IPS DF 6.9 (cell line): ENCODE measurements at places on chromosomes 7 and 10.

DNA sequence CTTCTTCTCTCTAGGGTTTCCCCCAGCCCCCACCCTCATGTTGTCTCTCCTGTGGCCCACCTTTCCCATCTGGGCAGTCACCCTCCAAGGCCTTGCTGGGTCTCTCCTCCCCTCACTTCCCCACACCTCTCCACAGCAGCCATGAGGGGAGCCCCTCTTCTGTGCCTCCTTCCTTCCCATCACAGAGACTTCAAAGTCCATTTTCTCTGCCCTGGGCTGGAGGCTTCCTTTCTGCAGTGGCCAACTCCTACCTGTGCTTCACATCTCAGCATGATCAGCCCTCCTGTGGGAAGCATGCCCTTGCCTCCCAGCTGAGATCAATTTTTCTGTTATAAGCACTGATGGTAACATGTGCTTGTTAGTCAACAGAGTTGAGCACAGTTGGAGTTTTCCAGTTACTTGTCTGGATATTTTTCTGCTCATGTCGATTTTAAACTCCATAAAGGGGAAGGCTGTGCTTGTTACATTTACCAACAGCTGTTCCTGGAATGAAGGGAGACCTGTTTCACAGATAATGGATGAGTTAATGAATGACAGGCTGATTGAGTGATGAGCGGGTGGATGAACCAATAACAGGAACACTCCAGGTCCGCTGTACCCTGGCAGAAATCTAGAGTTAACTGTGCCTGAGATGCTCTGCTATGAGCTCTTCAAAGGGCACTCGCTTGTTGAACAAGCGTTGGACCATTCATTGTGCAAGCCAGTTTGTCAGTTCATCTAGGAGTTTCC is 71.4 kb upstream of the PRSS58 start:
- no peak for DNase-seq

DNA sequence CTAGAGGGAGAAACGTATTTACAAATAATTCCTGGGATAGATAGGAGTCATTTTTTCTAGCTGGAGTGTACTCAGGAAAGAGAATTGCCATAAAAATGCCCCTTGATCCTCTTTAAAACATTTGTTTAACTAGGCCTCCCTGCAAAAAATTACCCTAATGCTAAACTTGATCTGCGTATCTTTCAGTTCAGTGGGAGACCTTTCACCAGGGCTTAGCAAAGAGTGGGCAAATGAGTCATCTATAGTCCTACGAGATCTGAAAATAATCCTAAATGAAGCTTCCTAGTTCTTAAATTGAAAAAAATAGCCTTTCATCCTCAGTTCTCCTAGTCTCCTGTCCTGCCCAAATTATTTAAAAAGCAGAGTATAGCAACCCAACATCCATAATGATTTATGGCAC is 198.6 kb upstream of the FRMD4A start:
- DNase-seq: no peak

- DNase-seq: peak; percentile 64
Measured at GRCh38 chr7:106056513-106057203, 55.5 kb downstream of the SYPL1 start.

DNA sequence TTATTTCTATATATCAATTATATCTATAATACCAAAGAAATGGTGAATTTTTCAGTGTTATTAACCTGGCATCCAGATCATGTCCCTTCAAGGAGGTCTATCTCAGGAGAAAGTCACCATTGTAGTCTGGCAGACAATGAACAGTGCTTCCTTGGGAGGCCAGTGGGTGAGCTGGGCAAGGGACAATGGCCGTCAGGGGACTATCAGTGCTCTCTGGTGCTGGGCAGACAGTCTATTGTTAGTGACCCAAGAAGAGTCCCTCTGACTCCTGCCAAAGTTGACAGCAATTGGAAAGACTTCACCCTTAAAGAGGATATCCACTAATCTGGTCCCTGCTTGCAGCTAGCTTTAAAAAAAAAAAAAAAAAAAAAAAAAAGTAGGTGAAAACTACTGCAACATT is 7.1 kb downstream of the JAZF1 start:
- no peak for DNase-seq

GRCh38 chr7:2598154-2598823 is 33.5 kb upstream of the TTYH3 start:
- DNase-seq: no peak

- no peak for DNase-seq
Measured at GRCh38 chr10:1366811-1367425, 310.7 kb downstream of the WDR37 start.

DNA sequence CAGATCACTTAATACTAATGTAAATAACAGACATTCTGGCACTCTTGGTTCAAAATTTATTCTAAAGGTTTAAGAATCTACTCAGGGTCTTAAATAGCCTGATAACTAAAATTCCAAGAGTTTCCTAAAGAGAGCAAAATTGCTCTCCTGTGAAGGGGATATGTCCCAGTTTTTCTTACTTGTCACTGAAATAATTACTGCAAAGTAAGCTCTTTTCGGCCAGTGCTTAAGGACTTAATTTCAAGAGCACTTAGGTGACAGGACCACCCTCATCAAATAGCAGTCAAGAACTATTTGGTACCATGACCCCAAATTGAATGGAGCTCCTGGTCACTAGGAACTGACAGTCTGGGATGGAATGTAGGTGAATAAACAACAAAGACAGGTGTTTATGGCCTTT is 1.8 kb upstream of the IMMP2L start:
- no peak for DNase-seq

- DNase-seq: peak; percentile 55
Measured at GRCh38 chr10:100482181-100482833, 19.5 kb downstream of the WNT8B start.

GRCh38 chr7:36064676-36065075 is 88.4 kb upstream of the EEPD1 start:
- no peak for DNase-seq

- DNase-seq: peak; percentile 72
Measured at GRCh38 chr10:2201534-2202099, 464.3 kb upstream of the ADARB2 start.

DNA sequence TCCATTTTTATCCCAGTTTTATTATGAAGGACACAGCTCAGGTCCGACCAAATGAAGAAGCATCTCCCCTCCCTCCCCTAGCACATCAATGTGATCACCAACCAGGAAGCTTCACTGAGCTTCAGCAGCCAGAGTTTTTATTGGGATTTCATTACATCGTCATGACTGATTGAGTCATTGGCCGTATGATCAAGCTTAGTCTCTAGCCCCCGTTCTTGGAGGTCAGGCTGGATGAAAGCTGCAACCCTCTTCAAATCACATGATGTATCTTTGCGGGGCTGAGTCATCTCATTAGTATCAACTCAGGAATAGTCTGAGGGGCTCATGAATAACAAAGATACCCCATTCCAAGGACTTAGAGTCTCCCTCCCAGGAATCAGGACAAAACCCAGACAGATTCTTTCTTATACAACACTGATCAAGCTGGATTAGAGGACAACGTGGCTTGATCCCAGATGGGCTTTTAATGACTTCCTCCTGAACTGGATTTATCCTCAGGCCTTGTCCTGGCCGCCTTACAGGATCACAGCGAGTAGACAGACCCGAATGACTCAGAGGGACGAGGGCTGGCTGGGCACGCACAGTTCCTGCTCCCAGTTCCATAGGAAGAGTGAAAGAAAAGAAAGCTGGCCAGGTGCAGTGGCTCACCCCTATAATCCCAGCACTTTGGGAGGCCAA is 14.5 kb downstream of the LIMK1 start:
- DNase-seq: no peak

GRCh38 chr7:131924857-131925256 is 368.4 kb upstream of the PODXL start:
- no peak for DNase-seq

DNA sequence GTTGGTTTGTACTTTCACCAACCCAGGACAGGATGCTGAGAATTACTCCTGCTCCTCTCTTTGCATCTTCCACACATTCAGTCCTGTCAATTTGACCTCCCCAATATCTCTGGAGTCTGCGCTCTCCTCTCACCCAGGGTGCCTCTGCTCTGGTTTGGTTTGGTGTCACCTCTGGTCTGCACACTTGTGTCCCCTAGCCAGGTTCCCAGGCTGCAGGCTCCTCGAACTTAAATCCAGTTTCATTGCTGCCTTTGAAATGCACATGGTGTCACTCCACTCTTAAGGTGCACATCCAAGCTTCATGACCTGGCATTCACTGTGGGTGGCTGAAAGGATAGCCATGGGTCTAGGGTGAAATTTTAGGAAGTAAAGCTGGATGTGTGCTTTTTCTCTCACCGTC is 271.6 kb downstream of the RPS24 start:
- no peak for DNase-seq

DNA sequence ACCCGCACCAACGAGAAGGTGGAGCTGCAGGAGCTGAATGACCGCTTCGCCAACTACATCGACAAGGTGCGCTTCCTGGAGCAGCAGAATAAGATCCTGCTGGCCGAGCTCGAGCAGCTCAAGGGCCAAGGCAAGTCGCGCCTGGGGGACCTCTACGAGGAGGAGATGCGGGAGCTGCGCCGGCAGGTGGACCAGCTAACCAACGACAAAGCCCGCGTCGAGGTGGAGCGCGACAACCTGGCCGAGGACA is 1.6 kb downstream of the VIM start:
- no peak for DNase-seq

GRCh38 chr10:8321990-8322389 is 267.5 kb downstream of the GATA3 start:
- DNase-seq: no peak

GRCh38 chr7:22153432-22154142 is 203.4 kb downstream of the RAPGEF5 start:
- DNase-seq: no peak

DNA sequence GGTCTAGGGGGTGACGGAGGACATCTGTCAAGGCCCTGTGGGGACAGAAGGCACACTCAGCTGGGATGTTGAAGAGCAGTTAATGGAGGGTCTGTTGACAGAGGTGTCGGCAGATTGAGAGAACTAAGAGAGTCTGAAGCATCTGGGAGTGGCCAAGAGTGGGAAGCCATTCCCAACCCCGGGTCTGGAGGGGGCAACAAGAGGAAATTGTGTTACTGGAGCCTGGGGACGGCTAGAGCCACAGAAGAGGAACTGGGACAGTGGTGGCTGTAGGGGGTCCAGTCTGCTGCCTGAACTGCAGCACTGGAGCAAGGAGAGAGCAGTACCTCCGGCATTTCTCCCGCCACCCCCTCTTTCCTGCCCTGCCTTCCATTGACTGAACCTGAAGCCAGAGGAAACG is 136.6 kb downstream of the CHN2 start:
- DNase-seq: no peak
